Activated T-helper 17 cell treated with anti-CD3 and anti-CD28 coated beads, Interleukin-2, amount 50 U/mL, for 72 hours (primary cell): ENCODE measurements at places on chromosomes 4 and X. TPM values are rescaled to one million over a fixed set of nuclear protein-coding genes. Genes with fewer than 3 reads are reported as not detected.
A peak's percentile ranks its signal among the peaks of the same experiment; 100 is the strongest.

Gene AR
- 0.03 TPM for total RNA-seq

Gene SLC16A2
- total RNA-seq, result 0.11 TPM

Gene TRO
- 2.3 TPM for total RNA-seq

Gene CPLX1
- total RNA-seq, result 3.6 TPM

Gene SRPX
- total RNA-seq, result 0.65 TPM

Gene TMEM154
- 8.6 TPM for total RNA-seq

Gene GPAT3
- total RNA-seq, result 5.6 TPM

Gene GABRG1
- total RNA-seq, result not detected

Gene KDR
- not detected for total RNA-seq

DNA sequence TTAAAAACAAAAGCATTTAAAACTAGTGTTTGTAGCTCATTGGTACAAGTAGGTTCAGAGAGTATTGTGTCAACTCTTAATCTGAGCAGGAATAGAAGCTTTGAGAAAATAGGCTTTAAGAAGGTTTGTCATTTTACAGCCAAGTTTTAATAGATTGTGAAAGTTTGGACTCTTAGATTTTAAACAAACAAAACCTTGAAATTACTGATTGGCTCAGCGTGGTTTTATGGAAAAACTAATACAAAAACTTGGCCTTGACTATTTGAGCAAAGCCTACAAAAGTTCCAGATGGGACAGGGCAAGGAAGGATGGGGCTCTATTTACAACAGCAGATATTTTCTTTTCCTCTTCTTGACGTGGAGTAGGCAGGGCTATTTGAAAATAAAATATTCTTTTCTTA, 16.5 kb downstream of the ZFX start:
- no peak for ATAC-seq

DNA sequence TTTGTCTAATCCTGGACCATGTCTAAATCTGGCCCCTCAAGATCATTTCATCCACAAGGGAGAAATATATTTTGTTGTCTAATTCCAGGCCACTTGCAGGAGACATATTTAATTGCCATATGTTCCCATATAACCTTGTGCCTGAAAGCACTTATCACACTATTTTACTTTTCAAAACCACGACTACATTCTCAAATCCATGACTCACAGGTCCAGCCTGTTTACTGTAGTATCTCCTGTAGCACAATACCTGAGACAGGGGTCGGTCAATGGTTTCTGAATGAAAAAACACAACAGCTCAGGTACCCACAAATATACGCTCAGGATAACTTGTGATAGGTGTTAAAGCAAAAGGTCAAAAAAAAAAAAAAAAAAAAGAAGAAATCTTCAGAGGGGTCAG, 60.9 kb downstream of the SEC24D start:
- no peak for ATAC-seq

- no peak for ATAC-seq
Observed at GRCh38 chr4:67038228-67038566, 507.1 kb downstream of the CENPC start.

DNA sequence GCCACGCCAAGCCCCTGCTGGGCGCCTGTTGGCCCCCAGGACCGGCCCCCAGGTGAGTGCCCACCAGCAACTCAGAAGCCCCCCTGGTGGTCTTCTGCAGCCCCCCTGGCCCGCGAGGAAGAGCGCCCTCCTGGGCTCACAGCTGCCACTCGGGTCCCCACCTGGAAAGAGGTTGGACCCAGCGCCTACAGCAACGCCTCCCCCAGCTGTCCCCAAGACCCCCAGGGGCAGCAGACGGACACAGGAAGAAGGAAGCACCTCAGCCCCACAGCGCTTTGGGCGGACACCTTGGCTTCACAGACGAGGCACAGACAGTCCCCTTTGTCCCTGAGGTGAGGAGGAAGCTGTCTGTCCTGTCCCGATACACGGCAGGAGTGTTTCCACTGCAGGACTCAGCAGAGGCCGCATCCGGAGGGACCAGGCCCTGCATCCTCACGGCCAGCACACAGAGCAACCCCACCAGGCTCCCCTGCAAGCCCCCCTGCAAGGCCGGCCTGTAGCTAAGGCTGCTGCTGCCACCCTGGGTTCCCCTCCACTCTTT, 115.6 kb upstream of the NKX1-1 start:
- ATAC-seq, result no peak

DNA sequence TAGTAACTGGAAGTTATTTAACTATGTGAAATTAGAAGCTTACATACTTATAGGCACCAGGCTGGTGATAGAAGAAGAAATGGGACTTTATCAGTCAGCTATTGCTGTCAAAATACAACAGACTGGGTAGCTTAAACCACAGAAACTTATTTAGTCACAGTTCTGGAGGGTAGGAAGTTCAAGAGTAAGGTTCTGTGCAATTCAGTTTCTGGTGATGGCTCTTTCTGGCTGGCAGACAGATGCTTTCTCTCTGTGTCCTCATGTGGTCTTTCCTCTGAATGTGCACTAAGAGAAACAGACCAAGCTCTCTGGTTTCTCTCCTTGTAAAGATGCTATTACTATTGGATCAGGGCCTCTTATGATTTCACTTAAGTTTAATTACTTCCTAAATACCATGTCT, 92.1 kb upstream of the ANKRD50 start:
- ATAC-seq, result peak; percentile 40

- ATAC-seq, result no peak
Observed at GRCh38 chr4:54118850-54119589, 19.1 kb downstream of the GSX2 start.

GRCh38 chrX:155643240-155643639, 30.5 kb upstream of the TMLHE start:
- ATAC-seq, result no peak

GRCh38 chr4:153523164-153523796, 57.1 kb downstream of the TMEM131L start:
- no peak for ATAC-seq

- ATAC-seq, result no peak
Observed at GRCh38 chrX:151346931-151347543, 50.0 kb upstream of the VMA21 start.

GRCh38 chrX:154430479-154430878, 2.0 kb downstream of the ATP6AP1 start:
- no peak for ATAC-seq

- no peak for ATAC-seq
Observed at GRCh38 chrX:151019856-151020255, 36.7 kb downstream of the HMGB3 start.

DNA sequence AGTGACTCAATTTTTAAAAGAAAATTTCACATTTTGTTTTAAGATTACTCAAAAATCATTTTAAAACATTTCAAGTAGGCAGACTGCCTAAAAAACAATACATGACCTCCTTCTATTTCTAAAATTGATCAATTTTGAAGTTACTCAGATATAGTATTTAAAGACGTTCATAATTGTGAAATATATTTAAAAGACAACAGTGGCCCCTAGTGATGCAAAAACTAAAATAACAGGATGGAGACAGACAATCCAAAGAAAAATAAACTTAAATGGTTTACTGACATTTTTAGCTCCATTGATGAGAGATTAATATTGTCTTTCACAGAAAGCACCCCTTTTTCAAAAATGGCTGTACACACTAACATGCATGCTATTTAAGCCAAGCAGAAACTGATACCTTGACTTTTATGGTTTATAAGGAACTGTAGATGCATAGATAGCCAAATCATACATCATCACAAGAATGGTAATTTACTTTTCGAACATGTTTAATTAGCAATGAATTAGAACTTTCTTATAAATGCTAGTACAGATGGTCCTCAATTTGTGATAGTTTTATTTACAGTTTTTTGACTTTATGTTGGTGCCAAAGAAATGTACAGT, 69.8 kb upstream of the FAT4 start:
- ATAC-seq, result no peak
